ENCODE measurements at places on chromosomes 7 and 10.
A peak's percentile ranks its signal among the peaks of the same experiment; 100 is the strongest.

DNA sequence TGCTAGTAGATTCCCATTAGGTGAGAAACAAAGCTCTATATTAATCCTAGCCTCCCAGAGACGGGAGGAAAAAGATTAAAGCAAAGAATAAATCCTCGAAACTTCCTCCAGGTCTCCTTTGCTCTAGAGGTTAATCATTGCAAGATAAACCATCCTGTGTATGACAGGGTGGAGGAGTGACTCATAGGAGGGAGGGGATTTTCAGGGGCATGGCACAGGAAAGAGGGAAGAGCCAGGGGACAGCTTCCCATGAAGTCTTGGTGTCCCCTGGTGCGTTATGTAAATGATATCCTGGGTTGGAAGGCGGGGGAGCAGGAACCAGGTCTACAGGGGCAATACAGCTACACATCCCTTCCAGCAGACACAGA, 780 bp downstream of the CYP3A5 start:
- no peak for DNase-seq

GRCh38 chr7:129959471-129960203, 6.9 kb upstream of the UBE2H start:
- peak; percentile 25 for DNase-seq

DNA sequence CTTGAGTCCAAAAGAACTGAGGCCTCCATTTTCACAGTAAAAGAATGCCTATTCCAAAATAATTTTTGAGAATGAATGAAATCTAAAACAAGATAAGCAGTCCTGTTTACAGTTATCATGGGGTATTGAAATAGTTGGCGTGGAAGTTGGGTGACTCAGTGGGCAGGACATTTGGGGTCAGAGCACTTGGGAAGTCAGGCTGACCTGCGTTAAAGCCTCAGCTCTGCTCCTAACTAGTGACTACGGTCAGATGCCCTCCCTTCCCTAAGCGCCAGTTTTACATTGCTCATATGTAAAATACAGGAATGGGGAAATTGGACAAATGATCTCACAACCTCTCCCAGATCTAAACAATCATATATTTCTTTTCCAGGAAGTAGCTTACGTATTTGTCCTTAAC, 2.3 kb upstream of the PAPSS2 start:
- no peak for DNase-seq

- no peak for DNase-seq
Measured at GRCh38 chr10:56142092-56142728, 218.8 kb downstream of the ZWINT start.

Data from chondrocyte (in vitro differentiated cells).